ENCODE measurements at places on chromosomes 3 and 15.

GRCh38 chr3:181629029-181629428, 82.7 kb upstream of the SOX2 start:
- DNase-seq = peak; percentile 81

DNA sequence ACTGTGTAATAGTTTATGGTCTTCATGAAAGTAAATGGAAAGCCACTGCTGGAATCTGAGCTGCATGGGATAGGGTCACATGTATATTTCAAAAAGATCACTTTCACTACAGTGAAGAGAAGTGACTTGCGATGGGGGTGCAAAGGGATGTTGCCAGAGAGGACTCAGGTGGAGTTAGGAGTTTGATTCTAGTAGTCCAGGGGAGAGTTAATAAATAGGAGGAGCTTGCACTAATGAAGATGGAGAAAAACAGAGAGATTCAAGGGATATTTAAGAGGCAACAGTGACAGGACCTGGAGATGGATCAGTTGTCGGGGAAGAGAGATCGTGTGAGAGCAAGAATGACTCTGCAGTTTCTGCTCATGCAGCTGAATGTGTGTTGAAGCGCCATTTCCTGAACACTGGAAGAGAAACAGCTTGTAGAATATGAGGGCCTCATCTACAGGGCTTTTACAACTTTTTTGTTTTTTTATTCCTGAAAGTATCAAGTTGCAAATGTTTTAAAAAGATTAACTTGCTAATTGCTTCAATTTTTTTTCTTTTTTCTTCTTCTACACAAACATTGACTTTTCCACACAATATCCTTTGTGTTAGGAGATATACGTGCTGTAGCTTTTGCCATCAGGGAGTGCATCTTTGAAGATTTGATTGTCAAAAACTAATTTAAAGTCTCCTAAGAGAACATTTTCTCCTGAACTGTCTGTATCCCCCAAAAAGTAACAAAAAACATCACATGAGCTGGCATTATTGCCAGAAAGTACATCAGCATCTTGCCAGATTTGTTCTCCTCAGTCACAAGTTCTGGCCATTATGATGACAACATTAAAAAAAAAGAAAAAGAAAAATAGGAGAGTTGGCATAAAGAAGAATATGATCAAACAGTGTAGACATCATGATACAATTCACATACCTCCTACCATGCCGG, 37.5 kb downstream of the SETMAR start:
- DNase-seq = no peak

DNA sequence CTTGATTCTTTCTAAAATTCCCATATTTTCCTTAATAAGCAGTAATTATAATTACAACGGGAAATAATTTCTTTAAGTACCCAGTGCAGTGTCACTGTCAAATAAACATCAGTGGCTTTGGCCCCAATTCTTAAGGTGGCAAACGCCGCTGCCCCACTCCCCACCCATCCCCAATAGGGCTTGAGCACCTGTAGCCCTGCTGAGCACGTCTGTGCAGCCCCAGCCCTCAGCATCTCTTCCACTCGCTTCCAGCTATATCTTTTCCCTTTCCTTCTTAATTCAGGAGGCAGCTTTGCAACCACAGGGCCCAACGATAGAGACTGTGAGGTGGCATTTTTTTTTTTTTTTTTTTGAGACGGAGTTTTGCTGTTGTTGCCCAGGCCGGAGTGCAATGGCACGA, 9.0 kb downstream of the PPM1M start:
- DNase-seq = no peak

DNA sequence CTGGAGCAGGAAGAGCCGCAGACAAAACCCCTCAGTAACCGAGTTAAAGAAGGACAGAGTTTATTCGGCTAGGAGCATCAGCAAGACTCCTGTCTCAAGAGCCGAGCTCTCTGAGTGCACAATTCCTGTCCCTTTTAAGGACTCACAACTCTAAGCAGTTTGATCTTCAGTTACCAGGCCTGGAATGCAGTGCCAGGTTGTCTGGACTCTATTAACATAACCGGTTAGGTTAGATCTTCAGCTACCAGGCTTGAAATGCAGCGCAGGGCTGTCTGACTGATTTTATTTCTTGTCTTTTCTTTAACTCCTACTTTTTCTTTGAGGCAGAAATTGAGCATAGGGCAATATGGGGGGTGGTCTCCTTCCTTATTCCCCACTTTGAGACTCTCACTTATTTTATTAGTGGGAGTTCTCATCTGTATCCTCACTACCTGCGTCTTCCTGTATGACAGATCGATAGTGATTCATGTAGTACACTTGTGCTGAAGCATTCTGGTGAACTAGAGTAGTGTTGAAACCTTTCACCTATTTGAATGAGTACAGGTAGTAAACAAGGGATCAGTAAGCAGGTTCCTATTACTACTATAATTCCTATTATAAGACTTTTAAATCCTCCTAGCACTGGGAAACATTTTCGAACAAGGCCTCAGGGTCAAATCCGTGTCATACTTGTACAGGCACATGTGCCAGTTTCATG, 325.0 kb downstream of the CGGBP1 start:
- no peak for DNase-seq

GRCh38 chr15:80473286-80474223, 69.4 kb downstream of the ARNT2 start:
- DNase-seq = no peak

GRCh38 chr3:171967137-171967783, 72.1 kb upstream of the FNDC3B start:
- peak; percentile 92 for DNase-seq

DNA sequence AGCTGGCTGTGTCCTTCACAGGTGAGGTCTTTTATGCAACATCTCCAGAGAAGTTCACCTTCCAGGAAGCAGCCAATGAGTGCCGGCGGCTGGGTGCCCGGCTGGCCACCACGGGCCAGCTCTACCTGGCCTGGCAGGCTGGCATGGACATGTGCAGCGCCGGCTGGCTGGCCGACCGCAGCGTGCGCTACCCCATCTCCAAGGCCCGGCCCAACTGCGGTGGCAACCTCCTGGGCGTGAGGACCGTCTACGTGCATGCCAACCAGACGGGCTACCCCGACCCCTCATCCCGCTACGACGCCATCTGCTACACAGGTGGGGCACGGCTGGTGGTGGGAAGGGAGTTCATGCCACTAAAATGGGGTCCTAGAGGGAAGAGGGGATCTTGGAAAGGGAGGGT, 40.1 kb downstream of the ACAN start:
- DNase-seq = no peak

DNA sequence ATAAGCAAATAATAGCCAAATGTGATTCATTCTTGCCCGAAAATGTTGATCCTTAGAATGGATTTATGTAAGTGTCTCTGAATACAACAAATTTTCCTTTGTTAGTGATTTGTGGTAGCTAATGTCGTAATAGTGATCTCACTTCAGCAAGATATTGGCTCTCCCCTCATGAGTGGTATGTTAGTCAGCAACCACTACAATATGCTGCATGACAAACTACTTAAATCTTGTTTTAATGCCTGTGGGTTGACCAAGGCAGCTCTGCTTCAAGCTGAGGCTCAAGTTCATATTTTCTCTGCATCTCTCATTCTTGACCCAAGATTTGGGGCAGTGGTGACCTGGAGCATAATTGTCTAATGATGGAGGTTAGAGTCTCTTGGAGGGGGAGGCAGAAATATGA, 49.8 kb upstream of the GALNT15 start:
- DNase-seq = peak; percentile 99

DNA sequence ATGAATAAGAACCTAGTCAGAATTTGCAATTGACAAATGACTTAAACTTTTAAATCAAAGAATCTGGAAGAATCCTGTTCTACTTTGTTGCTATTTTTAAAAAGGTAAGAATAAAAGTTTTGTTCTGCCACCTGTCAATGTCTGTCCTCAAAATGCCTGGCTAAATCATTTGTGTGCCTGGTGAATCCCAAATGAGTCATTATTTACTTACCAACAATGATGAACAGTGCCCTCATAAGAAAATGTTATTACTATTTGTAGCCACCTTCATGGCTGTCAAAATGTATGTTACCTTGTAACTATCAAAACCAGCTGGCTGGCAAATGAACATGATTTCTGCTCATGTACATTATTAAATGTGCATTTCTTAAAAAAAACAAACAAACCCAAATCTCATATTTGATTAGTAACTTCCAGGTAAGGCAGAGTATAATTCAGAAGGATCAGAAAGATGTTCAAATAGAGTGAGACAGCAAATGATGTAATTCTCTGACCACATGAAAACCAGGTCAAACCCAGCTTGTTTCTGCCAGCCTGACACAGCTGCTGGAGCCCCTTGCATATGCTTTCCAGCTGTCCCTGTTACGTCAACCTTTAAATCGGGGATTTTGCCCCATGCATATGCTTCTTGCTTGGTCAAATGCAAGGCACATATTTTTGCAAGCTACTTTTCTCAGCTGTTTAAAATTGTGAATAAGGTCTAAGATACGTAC, 137.9 kb downstream of the SSR3 start:
- DNase-seq = peak; percentile 49

DNA sequence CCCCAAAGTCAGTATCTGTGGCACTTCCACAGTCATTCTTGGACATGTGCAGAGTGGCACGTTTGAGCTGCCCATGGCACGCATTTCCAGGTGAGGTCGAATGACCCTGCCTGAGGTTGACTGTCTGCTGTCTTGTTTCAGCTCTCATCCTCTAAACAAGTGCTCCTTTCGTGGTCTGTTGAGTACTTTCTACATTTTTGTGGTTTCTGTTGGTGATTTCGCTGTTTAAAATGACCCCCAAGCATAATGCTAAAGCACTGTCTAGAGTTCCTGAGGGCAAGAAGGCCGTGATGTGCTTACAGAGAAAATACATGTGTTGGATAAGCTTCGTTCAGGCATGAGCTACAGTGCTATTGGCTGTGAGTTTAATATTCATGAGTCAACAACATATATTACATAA, 40.0 kb upstream of the SAMMSON start:
- DNase-seq = no peak

GRCh38 chr3:144097163-144097562, 125.5 kb downstream of the DIPK2A start:
- no peak for DNase-seq

DNA sequence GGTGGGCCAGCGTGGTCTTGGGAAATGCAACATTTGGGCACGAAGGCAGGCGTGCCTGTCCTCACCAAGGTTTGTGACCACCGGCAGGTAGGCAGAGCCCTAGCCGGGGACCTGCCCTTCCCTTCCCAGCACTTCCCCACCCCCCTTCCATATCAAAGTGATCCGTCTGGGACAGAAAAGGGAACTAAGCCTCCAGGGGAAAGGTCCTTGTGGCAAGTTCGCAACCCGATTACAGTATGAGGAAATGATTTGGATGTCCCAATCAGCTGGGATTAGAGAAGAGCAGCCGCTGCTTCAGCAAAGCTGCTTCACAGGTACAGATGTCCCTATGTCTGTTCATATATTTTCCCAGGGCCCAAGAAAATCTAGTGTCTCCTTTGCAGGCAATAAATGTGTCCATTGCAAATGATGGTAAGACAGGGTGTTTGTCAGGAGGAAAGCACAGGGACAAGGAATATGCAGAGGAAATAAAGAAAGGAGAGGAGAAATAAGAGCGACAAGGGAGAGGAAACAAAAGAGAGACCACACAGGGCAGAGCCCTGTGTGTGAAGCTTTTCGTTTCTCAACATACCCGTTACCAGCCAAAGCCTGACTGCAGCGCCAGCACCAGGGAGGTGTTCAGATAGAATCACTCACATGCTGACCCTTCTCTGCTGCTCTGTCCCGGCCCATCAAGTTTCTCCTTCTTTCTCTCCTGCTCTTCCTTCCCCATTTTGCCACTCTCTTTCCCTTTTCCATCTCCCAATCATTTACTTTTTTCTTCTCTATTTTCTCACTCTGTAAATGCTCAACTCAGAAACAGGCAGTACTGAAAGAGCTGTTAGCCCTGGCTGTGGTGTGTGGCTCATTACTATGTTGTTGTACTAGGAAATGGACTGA, 17.4 kb upstream of the SECISBP2L start:
- DNase-seq = no peak

- DNase-seq = no peak
Observed at GRCh38 chr3:29890801-29891200, 609.9 kb downstream of the RBMS3 start.

DNA sequence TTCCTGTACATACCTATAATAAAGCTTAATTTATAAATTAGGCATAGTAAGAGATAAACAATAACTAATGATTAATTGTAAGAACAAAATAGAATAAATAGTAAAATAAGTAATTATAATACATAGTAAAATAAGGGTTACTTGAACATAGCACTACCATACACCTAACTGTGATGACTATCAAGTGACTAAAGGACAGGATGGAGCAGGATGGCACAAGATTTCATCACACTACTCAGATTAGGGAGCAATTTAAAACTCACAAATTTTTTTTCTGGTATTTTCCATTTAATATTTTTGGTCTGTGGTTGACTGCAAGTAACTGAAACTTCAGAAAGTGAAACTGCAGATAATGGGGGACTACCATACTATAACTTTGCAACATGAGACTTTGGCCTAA, 14.8 kb downstream of the RFX7 start:
- no peak for DNase-seq

GRCh38 chr3:104460477-104461406, 906.0 kb upstream of the ALCAM start:
- peak; percentile 76 for DNase-seq

GRCh38 chr15:69060744-69061143, 46.2 kb downstream of the NOX5 start:
- DNase-seq = no peak

DNA sequence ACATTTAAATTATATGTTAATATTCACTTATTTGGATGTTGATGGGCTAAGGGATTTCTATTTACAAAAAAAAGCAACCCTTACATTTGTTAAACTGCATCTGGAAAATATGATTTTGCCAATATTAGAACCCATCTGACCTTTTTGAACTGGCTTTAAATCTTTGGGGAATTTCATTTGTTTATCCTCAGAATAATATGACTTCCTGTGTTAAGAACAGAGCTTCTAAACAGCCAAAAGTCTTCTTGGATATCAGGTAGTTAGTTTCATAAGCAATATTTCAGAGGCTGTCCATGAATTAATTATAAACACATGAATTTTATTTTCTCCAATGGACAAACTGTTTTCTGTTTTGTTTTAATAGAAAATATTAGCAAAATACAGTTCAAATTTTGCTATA, 301.9 kb upstream of the AGTR1 start:
- no peak for DNase-seq

GRCh38 chr3:113210604-113211329, 590 bp upstream of the BOC start:
- no peak for DNase-seq

DNA sequence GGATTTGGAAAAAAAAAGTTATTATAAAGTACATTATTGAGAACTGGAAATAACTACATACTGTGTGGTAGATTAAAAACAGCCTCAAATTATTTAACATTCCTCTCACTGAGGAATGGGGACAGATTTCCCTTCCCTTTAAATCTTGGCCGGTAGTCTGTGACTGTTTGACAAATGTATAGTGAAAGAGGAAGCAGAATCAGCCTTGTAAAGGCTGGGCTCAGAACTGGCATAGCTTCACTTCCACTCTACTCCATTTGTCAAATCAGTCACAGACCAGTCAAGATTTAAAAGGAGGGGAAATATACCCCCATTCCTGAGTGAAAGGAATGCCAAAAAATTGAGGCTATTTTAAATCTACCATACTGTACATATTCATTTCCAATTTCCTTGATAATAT, 18.2 kb upstream of the B4GALT4 start:
- no peak for DNase-seq

All from fibroblast of skin of abdomen (primary cell).